ENCODE measurements at places on chromosomes 4 and X.

GRCh38 chr4:151822331-151822730, 61.5 kb upstream of the GATB start:
- no peak for DNase-seq

DNA sequence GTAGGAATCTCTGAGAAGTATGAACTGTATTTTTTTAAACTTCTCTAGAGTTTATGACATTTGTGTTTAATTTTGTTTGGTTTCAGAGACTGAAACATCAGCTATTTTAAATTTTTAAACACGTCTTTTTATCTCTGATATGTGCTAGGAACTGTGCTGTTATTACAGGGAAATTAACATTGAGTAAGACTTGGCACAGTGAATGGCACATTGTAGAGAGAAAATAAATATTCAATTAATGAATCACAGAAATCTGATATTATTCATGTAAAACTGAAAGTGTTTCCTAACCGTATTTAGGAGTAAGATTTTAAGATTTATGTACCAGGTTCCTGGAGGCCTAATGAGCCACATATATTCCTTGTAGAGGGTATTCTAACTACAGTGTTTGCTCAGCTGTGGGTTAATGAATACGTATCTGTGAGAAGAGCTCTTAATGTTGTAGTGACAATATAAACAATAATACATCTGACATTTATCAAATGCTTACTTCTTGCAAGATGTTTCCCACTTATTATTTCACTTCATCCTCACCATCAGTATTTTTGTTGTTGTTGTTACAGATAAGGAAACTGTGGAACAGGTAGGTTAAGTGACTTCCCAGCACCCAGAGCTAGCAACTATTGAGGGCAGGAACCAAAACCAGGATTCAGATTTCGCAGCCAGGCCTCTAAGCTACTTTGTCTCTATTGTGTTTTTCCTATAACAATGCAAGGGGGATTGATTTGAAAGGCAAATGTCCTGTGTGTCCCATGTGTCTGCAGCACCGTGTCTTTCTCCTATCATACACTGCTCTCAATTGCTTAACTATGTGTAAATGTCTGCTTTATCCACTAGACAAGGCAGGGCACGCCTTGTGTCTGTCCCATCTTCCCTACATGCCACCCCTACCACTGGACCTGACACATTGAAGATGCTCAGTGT, 121.1 kb upstream of the FAM9C start:
- DNase-seq = no peak

GRCh38 chrX:71168134-71168533, 23.5 kb downstream of the NLGN3 start:
- DNase-seq = no peak

- no peak for DNase-seq
Measured at GRCh38 chrX:32137525-32137924, 1065.7 kb upstream of the FTHL17 start.

- no peak for DNase-seq
Measured at GRCh38 chr4:108399610-108400265, 220.6 kb upstream of the RPL34 start.

DNA sequence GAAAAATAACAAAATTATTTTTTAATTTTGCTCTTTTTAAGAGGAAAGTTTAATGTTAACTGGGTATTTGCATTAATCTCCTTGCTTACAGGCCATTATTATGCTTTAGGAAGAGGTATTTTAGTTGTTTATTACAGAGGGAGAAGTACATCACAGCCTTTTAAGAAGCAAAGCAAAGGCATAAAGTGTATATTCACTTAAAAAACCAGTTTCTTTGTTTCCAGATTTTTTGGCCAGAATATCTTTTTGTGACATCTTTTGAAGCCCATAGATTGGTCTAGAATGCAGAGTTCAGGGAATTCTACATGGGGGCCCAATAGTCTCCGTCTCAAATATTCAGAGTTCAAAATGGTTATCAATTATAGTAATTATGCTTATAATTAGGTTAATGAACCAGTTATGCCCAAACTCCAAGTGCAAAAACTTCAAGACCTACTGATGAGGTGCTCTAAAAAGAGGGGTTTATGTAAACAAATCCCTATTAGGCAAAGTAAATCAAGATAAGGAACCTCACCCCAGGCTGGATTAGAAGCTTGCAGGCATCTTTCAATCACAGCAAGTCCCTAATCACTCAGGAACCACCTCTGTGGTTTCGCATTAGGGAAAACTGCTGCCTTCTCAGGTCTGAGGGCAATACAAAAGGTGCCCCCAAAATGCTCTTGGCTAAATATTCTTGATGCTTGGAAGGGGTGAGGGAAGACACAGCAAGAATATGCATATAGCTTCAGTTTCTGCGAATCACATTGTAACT, 1.4 kb downstream of the CXXC4 start:
- DNase-seq = no peak

- DNase-seq = no peak
Measured at GRCh38 chrX:45850197-45850774, 649.6 kb upstream of the DIPK2B start.

- DNase-seq = no peak
Measured at GRCh38 chr4:178202422-178202821, 760.2 kb upstream of the AGA start.

GRCh38 chr4:37453281-37453998, 208.9 kb downstream of the NWD2 start:
- peak; percentile 86 for DNase-seq

DNA sequence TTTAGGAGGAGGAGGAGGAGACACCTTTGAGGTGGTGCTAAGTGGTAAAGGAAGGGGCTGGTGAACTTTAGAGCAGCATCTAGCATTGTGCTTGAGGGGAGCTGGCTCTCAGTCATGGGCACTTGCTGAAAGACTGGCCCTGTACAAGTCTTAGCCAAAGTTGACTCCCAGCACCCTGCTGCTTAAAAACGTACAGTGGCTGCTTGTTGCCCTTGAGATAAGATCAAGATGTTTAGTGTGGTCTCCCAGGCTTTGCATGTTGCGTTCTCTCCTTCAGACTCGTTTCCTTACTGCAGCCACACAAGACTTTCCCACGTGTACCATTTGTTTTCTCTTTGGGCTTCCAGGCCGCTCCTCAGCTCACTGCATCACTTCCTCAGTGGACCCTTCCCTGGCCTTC, 1.8 kb downstream of the MED28 start:
- no peak for DNase-seq

GRCh38 chr4:76308548-76308947, 2.0 kb downstream of the STBD1 start:
- no peak for DNase-seq

GRCh38 chr4:123218981-123219380, 177.6 kb upstream of the SPRY1 start:
- no peak for DNase-seq

- no peak for DNase-seq
Measured at GRCh38 chrX:127459790-127460189, 592.4 kb downstream of the ACTRT1 start.

DNA sequence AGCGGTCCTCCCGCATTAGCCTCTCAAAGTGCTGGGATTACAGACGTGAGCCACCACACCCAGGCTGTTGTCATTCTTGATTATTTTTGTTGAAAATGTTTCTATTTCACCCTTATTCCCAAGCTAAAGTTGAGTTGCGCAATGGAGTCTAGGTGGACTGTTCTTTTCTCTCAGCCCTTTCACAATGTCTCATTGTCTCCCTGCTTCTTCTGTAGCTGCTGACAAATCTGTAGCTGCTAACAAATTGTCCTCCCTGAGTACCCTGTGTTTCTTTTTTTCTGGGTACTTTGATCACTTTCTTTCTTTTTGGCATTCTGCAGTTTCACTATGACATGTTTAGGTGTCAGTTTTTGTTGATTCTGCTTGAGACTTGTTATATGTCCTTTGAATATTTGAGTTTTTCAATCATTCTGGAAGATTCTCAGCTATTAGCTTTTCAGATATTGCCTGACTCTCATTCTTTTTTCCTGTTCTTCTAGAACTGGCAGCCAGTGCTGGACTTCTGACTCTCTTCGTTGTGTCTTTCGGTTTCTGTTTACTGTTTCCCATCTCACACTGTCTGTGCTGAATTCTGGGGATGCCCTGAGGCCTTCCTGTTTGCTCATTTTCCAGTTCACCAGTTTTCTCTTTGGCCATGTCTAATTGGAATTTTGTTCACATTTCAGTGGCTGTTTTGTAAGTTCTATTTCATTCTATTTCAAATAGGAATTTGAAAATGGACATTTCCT, 6.6 kb downstream of the ABCD1 start:
- DNase-seq = no peak

DNA sequence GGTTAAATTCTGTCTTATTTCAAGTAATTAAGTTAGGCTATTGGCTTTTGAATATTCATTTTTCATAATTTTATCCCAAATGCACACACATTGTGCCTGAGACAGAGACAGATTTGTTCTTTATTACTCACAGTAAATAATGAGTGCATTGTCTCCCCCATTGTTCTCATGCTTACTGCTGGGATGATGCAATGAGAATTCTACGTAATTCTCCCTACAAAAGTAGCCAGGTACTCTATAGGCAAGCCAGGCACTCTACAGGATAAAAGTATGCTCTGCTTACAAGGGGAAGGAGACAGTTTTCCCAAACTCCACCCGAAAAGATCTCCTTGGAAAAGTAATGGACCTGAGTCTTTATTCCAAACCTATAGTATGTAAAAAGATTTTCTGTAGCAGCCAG, 1890.7 kb upstream of the PCDH10 start:
- DNase-seq = no peak

- DNase-seq = no peak
Measured at GRCh38 chrX:44621078-44621477, 78.4 kb upstream of the FUNDC1 start.

DNA sequence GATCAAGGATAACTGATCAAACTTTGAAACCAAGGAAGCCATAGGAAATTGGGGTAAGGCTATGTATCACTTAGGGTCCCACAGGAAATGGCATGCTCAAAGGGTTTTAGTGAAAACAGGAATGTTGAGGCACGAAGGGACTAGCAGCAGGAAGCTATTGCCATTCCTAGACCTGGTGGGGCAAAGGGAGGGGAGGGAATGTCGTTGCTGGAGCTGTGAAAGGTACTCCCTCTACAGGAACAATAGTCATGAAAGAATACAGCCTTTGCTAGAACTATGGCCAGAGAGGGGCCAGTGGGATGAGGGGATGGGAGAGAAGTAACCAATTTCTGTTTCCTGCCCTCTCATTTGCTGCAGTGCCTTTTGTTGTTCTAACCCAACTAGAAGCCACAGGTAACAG, 11.9 kb downstream of the REPS2 start:
- no peak for DNase-seq

- DNase-seq = no peak
Measured at GRCh38 chr4:59553721-59554091, 1646.4 kb upstream of the ADGRL3 start.

DNA sequence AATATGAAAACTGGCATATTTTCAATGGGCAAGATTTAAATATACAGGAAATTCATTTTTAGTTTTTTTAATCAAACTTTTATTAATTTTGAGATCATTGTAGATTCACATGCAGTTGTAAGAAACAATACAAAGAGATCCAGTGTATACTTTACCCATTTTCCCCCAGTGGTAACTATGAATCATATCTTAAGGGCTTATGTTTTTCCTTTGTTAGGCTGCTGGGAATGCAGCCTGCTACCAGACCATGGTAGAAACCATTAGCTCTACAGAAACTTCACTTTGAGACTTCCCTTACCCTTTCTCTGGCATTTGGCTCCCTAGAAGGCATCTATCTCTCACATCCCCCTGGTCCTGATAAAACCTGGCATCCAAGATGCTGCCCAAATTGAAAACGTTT, 147.6 kb upstream of the EOLA2 start:
- DNase-seq = no peak
